ENCODE measurements at places on chromosomes 13 and 19.

- DNase-seq = no peak
Observed at GRCh38 chr19:294946-295686, 3.9 kb upstream of the PLPP2 start.

DNA sequence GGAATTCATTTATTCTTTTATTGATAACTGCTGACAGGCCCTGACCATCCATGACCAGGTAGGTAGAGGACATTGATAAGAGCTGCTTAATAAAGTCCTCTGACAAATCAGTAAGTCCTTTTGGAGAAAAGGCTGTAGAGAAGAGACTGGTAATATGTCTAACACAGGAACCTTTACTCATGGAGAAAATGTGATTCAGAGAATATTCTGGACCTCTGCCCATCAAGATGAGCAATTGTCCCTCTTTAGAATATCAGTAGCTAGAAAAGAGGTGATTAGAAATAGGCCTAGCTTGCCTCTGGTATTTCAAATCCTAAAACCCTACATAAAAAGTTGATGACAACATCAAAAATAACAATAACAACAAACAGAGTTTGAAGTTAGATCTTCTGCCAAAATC is 642.3 kb downstream of the TBC1D4 start:
- no peak for DNase-seq

GRCh38 chr13:38767506-38768265 is 80.8 kb downstream of the FREM2 start:
- no peak for DNase-seq

DNA sequence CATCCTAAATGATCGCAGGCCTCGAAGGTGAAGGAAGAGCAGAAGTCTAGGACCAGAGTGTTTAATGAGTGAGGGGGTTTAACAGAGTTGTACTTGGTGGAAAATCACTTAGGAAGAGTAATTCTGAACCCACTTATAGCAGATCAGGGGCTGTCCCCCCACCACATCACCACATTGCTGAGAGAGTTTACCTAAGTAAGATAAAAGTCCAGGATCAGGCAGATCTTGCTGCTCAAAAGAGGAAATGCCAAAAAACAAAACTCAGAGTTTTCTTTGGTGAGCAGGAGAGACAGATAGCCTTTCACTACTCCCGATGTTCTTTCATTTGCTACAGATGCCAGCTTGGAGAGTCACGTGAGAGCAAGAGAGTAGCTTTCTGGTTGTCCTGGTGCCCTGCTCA is 15.4 kb downstream of the ZNF317 start:
- no peak for DNase-seq

DNA sequence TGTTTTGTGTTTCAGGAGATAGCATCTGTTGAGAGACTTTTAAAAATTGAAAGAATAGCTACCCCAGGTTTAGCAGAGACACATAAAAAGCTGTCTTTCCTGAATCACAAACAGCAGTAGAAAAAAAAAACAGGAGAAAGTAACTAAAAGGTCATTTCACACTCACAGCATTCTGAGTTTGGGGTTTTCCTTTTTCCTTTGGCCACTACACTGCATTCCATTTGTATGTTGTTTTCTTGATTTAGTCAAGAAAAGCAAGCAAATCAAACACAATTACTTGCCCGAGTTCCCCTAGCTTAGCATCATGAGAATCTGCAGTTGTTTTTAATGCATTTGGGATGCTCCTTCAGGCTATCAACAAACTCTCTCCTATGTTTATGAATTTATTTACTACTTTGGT is 161.0 kb downstream of the KCTD12 start:
- no peak for DNase-seq

GRCh38 chr13:110332750-110333149 is 25.7 kb downstream of the COL4A2 start:
- DNase-seq = no peak

DNA sequence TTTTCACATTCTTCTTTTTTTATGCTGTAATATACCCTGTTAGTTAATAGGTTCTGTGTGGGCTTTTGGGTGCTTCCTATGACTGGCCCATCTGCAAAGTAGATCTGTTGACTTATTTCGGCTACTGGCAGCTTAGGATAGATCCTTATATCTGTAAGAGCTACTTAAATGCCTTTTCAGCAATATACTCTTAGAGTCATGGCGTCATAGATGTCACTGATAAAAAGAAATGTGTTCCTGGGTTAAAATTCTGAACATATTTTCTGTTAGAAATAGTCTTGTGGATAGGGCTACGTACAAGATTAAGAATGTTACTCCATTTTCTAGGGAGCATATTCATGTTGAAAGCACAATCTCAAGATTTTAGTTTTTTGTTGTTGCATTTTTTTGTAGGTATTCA is 4.7 kb downstream of the AKAP11 start:
- DNase-seq = no peak

DNA sequence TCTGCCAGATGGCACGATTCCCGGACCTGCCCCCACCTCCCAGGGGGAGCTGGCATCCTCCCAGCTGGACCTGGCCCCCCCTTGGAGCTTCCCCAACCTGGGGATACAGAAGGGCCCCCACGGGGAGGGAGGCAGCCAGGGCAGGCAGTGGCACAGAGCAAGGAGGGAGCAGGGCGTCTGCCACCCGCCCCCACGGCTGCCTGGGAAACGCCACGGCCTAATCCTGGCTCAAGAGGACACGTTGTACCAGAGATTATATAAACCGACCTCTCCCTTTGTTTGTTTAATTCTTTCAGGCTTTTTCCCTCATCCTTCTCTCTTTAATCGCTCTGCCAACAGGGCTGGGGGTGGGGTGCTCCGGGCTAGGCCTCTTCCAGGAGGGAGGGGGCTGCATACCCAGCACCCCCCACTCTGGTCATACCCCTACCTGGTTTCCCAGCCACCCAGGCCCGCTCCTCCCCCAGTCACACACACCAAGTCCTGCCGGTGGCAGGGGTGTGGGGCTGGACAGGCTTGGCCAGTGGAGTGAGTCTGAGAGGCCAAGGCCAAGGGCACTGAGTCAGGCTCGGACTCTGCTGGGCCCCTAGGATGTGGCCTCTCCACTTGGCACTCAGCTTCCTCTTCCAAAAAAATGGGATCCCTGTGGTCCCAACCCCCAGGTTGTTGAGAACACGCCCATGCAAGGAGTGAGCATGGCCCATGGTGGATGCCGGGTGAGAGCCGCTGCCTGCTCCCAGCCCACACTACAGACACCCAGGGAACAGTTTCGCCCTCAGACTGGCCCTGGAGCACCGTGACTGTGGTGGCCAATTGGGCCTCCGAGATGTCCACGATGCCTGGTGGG is 29.5 kb upstream of the NFIC start:
- peak; percentile 56 for DNase-seq

GRCh38 chr13:110237875-110238817 is 68.8 kb downstream of the COL4A1 start:
- no peak for DNase-seq

GRCh38 chr13:47258384-47258783 is 361.5 kb upstream of the HTR2A start:
- DNase-seq = no peak

- no peak for DNase-seq
Observed at GRCh38 chr19:55066107-55066709, 3.3 kb upstream of the RDH13 start.

DNA sequence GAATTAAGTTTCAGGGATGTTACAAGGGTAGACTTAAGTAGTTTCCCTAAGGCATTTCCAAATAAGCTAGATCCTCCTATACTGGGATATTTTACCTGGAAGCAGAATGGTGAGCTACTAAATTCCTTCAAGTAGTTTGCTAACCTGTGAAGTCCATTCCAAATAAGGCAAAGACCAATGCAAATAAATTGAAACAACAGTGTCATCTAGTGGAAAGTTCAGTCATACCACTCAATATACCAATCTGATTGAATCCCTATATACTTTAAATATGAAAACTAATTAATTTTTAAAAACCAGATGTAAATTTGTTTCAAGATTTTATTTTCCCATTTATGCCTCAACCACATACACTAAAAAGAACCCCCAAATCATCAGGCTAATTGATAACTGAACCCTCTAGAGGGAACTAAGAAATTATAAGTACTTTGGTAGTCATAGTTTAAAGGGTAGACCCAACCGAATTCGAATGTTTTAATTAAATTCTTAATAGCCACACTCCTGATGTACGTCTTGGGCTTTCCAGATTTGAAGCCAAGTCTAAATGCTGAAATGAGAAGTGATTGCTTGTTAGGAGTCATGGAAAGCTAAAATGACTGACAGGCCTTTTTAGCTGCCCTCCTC is 223.7 kb downstream of the TBC1D4 start:
- peak; percentile 26 for DNase-seq

- no peak for DNase-seq
Observed at GRCh38 chr13:98220271-98220791, 43.3 kb upstream of the RNF113B start.

GRCh38 chr13:19591864-19592263 is 30.5 kb upstream of the TPTE2 start:
- no peak for DNase-seq

DNA sequence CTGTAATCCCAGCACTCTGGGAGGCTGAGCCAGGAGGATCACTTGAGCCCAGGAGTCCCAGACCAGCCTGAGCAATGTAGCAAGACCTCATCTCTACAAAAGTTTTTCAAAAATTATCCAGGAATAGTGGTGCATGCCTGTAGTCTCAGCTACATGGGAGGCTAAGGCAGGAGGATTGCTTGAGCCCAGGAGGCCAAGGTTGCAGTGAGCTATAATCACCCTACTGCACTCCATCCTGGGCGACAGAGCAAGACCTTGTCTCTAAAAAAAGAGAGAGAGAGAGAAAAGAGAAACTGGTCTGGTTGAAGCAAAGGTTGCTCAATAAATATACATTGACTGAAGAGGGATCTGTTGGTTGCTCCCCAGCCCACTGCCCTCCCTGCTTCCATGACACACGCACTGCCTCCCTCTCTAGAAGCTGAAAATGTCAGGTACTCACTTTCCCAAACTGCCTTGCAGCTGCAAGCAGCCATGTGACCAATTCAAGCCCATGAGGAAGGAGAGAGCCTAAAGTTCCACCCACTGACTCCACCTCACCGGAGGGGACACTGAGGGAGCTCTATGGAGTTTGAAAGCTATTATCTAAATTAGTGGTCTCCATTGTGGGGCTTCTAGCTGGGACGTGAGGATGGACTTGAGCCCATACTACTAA is 14.0 kb downstream of the CEACAM16 start:
- DNase-seq = no peak

- no peak for DNase-seq
Observed at GRCh38 chr13:36069881-36070366, 61.3 kb downstream of the DCLK1 start.

DNA sequence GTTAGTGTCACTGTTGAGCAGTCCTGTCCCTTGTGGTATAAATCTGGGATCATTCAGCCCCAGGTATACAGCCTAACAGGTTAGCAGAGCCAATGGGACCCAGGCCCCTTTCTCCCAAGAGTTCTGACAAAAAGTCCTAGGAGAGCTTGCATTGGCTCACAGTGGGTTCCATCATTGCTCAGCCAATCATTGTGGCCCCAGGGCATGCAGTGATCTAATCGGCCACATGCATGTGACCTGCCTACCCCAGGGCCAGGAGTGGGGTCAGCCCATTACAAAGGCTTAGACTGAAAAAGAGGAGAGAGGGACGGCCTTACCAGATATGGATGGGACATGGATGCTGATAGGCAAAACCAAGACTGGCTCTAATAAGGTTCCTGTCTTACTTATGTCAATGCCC is 41.1 kb downstream of the SPTBN4 start:
- DNase-seq = no peak

- no peak for DNase-seq
Observed at GRCh38 chr13:106690779-106691178, 122.8 kb upstream of the ARGLU1 start.

DNA sequence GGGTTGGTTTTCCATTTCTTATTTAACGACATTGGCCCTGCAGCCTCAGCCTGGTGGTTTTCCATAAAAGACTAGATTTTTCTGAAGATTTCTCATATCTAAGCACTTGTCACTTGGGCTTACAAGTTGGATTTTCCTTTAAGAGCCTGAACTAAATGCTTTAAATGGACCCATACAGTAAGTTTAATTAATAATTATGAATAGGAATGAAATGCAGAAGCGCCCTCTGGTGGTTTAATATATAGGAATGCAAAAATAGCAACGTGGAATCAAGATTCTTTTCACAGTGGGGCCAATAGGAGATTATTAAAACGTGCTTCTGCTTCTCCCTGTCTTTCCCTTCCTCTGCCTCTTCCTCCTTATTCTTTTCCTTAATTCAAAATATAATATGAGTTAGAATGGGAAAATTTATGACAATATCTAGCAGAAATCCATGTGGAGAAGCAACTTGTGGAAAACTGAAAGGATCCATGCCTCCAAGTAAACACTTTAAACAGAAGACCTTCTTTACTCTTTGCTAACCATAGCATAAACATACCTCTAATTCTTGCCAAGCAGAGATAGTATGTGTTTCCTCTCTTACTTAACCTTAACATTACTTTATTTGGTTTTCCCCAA is 324.0 kb downstream of the GPC5 start:
- DNase-seq = no peak

- no peak for DNase-seq
Observed at GRCh38 chr19:53961523-53962356, 997 bp upstream of the CACNG8 start.

- no peak for DNase-seq
Observed at GRCh38 chr13:92592757-92593156, 633.9 kb upstream of the GPC6 start.

DNA sequence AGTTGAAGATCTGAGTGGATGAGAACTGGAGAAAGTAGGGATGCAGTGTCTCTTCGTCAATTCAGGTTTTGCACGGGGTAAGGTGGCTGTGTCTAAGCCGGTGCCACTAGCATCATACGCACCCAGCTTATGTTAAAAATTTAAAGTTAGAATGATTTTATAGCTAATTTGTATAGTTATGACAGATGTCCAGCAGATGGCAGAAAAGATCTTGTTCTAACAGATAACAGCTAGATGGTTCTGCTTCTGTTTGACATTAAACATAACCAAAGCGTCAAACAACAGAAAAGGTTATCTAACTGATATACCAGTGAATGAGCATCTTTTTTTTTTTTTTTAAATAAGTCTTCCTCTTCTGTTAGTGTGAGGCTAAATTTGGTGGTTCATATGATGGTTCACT is 18.8 kb upstream of the EDDM13 start:
- peak; percentile 18 for DNase-seq

- no peak for DNase-seq
Observed at GRCh38 chr13:76868371-76868770, 17.8 kb downstream of the KCTD12 start.

DNA sequence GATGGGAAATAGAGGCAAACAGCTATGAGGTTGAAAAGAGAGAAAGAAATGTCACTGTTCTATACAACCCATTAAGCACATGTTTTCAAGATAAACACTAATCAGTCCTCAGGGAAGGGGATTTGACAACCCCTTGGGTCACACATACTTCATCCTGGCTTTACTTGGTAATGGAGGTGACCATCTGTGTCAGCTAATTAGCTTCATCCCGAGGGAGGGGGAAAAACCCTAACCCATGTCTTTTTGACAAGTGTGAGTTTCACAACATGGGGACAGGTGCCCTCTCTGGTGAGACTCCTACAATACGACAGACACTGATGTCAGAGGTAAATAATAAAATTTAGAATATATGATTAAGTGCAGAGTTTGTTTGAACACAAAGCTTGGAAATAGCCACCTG is 43.1 kb downstream of the ZNF611 start:
- DNase-seq = no peak

DNA sequence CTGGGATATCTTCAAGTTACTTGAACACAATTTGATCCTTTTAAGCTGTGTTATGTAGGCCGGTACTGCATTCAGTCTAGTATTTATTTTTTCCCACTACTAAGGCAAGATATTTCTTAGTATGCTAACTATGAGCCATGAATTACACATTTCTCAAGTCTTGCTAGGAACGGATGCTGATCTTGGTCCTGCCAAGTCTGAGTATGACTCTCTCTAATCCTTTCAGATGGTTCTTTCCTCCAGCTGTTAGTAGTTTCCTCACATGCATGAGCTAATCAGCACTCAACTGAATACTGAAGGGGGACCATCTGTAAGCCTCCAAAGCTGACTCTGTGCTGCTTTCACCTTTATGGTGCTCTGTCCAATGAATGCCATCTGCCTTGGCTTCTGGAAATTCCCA is 460.3 kb downstream of the KCTD12 start:
- DNase-seq = no peak
